ENCODE measurements at places on chromosomes 12 and 14.

GRCh38 chr12:106552228-106552627 lies 30.6 kb upstream of the RFX4 start:
- no peak for DNase-seq

DNA sequence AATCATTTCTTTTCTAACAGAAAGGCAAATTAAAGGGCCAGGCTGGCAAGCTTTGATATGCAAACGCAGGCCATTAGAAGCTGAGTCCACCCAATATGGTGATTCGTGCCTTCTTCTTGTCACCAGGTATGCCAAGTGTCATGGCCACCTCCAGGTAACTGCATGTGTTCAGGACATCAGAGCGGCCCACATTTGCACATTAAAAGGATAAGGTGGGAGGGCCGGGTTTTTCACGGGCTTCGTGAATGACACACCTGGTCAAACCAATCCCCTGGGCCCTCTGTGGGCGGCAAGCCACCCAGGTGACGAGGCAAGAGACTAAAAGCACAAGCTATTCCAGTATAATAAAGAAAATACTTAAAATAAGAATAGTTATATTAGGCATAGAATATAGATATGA lies 75.9 kb upstream of the TSPAN11 start:
- DNase-seq = no peak

DNA sequence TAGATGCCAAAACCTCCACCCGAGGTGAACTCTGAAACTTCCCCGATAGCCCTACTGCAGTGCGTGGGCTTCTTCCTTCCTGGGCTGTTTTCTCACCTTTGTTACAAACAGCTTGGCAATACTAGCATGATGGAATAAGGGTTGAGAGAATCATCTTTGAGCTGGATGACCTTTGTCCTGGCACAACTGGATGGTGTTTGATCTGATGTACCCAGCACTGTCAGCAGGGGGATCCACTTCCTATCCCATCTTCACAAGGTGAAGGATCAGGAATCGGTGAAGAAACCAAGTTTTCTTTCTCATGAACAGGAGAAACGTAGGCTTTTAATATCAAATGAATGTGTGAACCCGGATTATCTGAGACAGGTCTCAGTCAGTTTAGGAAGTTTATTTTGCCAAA lies 19.5 kb upstream of the LRRC10 start:
- peak; percentile 17 for DNase-seq

DNA sequence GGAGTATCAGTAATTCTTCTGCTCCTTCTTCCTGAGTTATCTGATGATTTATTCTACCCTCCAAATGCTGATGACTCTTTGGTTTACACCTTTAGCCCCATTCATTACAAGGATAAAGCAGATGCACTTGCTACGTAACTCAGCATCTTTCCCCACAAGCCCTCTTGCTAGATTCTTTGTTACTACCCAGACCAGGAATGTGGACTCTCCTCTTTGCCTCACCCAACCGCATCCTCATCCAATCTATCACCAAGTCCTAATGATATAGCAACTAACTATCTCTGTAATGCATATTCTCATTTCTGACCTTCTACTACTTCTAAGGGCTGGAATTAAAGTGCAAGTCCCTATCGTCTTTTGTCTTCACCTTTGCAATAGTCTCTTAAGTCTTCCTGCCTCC lies 9.2 kb downstream of the KRT1 start:
- DNase-seq = no peak

DNA sequence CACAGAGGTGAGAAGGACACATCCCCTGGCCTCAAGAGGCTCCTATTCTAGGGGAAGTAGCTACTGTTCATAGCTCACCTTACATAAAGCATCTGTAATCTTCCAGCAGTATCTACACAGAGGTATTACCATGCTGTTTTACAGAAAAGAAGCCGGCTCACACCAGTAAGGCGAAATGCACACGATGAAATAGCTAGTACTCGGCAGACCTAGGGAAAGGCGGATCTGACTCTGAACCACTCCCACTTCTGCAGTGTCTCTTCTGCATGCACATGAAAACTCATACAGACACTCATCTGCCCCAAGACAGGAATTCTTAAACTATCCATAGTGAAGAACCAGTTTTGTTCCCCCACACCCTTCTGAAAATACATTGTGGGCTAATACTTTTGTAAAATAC lies 73.6 kb downstream of the IQSEC3 start:
- no peak for DNase-seq

- no peak for DNase-seq
These were observed 113.1 kb upstream of the G2E3 start for GRCh38 chr14:30445852-30446251.

DNA sequence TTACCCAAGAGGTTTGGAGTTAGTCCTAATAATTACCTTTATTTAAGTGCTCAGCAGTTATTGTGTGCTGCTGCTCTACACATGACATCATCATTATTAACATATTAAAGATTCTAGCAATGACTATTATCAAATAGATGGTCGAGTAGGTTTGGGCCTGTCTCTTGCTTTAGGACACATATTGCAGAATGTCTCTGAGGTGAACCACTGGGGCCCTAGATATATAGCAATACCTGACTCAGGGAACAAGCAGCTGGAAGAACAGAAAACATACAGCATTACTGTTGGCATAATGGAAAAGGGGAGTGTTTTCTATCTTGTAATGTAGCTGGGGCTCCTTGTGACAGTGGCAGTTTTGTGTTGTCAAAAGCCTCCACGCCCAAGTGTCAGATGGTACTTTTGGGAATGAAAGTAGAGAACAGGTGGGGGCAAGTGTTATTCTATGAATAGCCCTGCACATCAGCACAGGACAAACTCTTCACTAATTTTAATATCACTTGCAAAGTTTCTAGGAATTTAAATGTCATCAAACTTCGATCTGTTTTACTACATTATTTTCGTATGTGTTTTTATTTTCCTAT lies 54.6 kb downstream of the C12orf56 start:
- no peak for DNase-seq

DNA sequence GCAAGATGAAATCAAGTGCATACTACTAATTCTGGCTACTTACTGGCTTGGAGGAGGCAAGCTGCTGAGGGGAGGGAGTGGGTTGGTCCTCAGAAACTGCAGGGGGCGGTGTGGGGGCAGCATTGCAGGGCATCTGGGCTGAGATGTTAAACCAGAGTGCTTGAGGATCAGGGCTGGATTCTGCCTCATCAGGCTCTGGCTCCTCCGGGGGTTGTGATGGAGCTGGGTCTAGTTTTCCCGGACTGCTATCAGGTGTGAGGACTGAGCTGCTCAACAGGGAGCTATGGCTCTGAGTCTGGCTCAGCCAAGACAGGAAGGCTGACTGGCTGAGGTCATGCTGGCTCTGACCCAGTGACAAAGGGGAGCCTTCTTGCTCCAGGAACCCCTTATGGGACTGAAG lies 28.6 kb downstream of the BAZ2A start:
- DNase-seq = peak; percentile 26

DNA sequence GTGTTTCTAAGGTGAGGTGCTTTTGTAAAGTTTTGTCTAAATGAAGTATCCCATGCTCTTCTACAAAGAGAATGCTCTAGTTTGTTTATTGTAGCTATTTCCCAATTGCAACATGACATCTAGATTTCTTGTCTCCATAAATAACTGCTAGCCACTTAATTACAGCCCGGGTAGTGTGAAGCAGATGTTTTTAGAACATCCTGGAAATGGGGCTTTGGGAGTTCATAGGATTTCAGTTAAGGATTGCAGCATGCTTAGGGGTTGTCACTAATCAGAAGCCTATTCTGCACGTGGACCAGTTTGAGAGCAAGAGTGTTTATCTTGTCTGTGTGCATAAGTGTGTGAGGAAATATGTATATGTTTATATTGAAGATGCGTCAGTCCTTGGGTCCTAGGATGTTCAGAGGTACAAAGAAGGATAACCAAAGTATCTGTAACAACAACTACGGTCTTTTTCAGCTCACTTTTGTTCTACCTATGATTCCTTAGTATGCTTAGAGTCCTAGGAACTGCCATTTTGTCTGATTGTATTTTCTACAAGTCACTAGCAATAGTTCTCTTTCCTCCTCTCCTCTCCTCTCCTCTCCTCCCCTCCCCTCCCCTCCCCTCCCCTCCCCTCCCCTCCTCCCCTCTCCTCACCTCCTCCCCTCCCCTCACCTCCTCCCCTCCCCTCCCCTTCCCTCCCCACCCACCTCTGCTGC lies 135.3 kb downstream of the ACSS3 start:
- DNase-seq = no peak

DNA sequence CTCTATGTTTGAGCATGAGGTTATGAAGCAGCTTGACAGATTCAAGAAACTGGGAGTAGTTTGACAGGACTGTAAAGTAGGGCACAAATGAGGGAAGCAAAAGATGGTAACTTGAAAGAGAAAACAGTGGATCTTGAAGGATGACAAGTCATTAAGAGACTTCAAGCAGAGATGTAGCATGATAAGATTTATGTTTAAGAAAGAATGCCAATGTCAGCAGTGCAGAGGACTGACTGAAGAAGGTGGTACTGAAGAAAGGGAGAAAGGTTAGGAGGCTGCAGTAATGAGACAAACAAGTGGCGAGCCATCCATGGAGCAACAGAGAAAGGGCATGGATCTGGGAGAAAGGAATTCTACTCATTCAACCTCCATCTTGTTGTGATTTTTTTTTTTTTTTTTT lies 120.2 kb upstream of the RAP1B start:
- no peak for DNase-seq

DNA sequence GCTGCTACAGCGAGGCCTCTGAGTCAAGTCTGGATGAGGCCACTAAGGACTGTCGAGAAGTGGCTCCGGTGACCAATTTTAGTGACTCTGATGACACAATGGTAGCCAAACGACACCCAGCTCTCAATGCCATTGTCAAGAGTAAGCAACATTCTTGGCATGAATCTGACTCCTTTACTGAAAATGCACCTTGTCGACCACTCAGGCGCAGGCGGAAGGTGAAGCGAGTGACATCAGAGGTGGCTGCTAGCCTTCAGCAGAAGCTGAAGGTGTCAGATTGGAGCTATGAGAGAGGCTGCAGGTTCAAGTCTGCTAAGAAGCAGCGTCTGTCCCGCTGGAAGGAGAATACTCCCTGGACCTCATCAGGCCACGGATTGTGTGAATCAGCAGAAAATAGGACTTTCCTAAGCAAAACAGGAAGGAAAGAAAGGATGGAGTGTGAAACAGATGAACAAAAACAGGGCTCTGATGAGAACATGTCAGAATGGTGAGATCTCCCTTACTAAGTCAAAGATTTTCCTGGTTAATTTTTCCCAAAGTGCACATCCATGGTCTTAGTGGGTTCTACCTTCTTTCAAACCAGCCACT lies 2.9 kb downstream of the GPATCH2L start:
- DNase-seq = no peak

DNA sequence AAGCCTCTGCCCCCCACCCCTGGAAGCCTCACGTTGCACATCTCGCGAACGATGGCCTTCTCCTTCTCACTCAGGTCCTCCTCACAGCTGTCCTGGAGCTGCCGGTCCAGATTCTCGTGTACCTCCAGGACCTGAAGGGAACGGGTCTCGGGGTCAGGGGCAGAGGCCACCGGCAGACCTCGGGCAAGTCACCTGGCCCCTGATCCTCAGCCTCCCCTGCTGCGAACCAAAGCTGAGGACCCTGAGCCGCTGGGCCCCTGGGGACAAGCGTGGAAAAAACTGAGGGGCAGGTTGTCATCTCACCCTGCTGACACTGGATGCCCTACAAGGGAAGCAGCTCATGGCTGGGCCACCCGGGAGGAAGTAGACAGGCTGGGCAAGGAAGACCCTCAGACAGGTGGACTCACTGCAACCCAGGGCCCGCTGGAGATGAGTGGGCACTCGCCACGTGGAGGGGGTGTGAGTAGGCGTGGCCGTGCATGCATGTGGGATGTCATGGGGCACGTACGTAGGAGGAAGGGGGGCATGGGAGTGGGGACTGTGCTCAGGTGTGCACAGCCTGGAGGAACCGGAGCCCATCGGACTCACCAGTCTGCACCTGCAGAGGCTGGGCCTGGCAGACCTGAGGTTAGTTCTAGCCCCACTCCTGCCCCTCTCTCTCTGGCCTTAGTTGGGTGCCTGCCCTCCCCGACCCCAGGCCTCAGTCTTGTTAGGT lies 35.1 kb downstream of the CCNK start:
- no peak for DNase-seq

DNA sequence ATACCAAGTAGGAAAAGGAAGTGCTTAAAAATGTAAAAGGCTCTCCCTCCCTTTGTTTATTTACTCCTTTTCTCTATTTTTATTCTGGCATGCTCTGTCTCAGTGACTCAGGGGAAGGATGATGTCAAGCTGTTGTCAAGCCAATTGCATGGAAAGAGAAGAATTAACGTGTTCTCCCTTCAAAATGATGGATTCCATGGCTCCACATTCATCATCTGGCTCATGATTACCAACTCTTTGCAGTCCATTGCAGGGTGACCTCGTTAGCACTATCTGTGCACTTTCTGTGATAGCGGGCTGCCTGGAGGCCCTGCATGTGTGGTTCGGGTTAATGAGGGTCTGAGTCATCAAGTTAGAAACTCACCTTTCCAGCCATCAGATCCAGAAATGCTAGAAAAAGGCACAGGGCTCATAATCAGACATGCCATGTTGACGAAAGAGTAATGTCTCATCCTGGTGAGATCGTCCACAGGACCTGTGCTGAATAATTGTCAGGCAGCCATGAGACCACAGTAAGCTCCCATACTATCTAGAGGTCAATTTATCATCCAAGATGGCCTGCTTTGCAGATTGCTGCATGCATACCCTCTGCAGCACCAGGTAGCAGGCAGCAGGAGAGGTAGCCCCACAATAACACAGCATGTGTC lies 79.2 kb upstream of the BTG1 start:
- no peak for DNase-seq

GRCh38 chr12:7937833-7938506 lies 2.0 kb upstream of the SLC2A3 start:
- DNase-seq = peak; percentile 92

DNA sequence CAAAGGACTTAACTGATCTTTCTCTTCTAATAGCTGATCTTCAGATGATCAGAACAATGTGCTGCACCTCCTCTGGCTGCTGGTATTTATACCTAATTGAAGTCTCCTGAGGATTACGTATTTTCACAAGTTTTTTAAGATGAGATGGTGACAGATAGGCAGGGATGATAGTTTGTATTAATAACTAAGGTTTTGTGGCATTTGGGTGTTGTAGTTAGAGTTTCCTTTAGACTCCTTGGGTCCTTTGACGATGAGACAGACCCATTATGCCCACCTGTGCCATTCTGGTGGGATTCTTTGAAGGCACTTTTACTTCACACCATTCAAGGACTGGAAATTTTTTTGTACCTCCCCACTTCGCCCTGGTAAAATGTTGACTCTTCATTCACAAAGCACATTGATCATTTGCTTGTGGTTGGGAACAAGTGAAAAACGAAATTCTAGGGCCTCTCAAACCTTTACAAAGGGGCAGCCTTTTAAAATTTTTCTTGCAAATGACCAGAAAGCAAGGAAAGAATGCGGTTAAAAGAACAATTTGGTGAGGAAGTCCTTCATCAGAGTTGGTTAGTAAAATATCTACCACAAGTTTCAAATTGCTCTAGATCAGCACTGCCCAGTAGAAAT lies at the start of gene IFNG:
Gene IFNG, minus strand, starts transcription at position 60 of the 624 bp plus-strand sequence. CDS start 125 bp downstream, outside the sequence.
- DNase-seq = no peak

- no peak for DNase-seq
These were observed 19.1 kb upstream of the BTG1 start for GRCh38 chr12:92164712-92165111.

GRCh38 chr12:42996869-42997431 lies 407.4 kb upstream of the PRICKLE1 start:
- DNase-seq = no peak

- peak; percentile 31 for DNase-seq
These were observed 128.5 kb downstream of the ETV6 start for GRCh38 chr12:11777962-11778361.

- DNase-seq = no peak
These were observed at the start of gene TMPRSS12 for GRCh38 chr12:50842637-50843493. Gene TMPRSS12, plus strand, starts transcription at chr12:50842926. Its CDS starts 39 bp downstream, at chr12:50842965.

GRCh38 chr12:57250956-57251355 lies at the start of gene STAC3:
Gene STAC3, minus strand, starts transcription at chr12:57251187. Its CDS starts 1,551 bp downstream, at chr12:57249636.
- DNase-seq = no peak
